ENCODE measurements at places on chromosomes 4 and X.

- DNase-seq, result no peak
These were observed 308.9 kb downstream of the GLUD2 start for GRCh38 chrX:121356139-121356849.

- no peak for DNase-seq
These were observed 253.5 kb downstream of the ARHGAP24 start for GRCh38 chr4:85728464-85728863.

DNA sequence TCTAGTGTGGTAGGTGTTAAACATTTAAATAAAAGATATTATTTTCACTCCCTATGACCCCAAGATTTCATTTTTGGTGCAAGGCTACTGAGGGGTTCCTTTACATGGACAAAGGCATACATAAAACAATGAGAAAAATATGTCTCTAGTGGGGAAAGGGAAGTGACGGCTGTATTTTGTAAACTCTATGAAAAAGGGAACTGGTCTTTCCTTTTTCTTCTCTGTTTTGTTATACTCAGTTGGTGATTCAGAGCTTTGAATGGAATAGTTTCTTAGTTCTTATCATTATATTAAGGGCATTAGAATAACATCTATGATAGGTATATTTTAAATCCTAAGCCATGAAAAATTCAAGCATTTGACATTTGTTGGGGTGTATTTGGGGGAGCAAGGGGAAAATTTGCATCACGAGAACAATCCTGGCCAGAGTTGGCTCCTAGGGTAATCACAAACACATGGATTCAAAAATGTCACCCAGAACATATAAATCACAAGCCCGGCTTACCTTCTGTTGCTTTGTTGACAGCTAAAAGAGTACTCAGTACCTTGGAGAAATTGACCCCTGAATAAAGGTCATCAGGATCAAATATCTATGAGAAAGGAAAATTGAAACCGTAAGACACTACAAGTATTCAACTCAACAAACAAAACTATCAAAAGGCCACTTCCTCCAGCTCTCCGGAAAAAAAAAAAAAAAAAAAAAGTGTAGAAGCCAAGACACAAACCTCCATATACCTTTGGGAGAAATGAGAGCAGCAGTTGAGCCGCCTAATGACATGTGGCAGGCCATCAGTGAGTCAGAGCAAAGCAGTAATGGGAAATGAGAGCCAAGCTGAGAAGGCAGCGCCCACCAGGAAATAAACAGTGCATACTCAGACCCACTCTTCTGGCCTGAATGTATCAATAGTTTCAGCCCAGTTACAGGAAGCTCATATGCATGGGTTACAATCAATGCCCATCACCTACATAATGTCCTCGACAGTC lies 33.4 kb downstream of the ARHGEF6 start:
- peak; percentile 45 for DNase-seq

GRCh38 chr4:1193206-1194009 lies 21.0 kb upstream of the SPON2 start:
- no peak for DNase-seq

GRCh38 chrX:114508756-114509155 lies 75.1 kb upstream of the HTR2C start:
- DNase-seq, result no peak

DNA sequence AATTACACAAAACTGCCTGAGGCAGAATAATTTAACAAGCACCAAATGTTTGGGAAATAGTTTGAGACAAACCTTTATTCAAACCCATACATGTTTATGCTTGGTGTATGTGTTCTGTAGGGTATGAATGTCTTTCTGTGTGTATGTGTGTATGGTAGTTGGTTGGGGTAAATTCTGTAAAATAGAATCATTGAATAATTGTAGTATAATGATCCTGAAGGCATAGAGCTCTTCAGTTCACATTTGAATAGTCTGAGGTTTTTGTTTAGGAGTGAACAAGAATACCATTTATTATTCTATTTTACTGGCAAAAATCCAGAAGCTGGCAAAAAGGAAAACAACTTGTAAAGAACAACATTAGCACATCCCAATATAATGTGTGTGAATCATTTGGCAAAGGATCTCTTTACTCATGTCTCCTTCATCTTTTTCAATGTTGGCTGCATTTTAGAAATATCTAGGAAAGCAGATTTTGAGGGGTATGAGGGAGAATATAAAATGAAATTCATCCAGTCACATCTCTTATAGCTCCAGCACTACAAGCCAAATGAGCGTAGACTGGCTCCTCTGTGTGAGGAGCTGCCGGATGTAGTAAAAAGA lies 360.0 kb downstream of the CHIC1 start:
- DNase-seq, result no peak

DNA sequence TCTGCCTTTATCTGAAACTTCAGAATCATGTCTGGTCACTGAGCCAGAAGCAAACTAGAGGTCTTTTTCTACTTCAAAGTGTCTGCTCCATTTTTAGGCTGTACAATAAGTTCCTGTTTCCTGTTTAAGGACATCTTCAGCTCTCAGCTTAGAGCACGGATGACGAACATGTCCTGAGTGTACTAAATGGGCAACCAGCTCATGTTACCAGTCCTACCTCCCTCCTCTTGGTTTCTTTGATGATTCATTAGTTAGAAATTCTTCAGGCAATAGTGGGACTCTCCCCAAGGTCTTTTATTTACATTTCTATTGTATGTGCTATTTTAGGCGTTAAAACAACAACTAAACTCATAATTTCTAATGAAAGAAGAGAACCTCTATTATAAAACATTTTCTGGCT lies 58.0 kb downstream of the ENPEP start:
- DNase-seq, result no peak

- DNase-seq, result no peak
These were observed 12.8 kb downstream of the PJA1 start for GRCh38 chrX:69152417-69152841.

GRCh38 chr4:16492872-16493271 lies 266.6 kb upstream of the TAPT1 start:
- no peak for DNase-seq

- DNase-seq, result no peak
These were observed 44.9 kb downstream of the RTL3 start for GRCh38 chrX:78614264-78614663.

DNA sequence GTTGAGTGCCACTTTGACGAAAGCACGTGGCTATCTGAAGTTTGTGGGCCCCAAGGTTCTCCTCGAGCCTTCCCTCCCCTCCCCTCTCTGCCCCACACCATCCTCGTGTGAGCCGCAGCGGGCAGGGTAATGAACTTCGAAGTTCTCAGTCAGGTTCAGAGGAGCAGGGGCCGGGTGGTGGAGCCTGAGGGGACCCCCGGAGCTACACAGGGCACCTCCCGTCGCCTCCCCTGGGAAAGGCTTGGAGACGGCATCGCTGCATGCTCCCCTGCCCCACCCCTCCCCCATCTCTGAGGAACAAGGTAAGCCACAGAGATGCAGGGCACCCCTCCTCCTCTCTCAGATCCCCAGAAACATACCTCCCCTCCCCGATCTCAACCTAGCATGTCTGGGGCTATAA lies 2.8 kb upstream of the NKX1-1 start:
- no peak for DNase-seq

DNA sequence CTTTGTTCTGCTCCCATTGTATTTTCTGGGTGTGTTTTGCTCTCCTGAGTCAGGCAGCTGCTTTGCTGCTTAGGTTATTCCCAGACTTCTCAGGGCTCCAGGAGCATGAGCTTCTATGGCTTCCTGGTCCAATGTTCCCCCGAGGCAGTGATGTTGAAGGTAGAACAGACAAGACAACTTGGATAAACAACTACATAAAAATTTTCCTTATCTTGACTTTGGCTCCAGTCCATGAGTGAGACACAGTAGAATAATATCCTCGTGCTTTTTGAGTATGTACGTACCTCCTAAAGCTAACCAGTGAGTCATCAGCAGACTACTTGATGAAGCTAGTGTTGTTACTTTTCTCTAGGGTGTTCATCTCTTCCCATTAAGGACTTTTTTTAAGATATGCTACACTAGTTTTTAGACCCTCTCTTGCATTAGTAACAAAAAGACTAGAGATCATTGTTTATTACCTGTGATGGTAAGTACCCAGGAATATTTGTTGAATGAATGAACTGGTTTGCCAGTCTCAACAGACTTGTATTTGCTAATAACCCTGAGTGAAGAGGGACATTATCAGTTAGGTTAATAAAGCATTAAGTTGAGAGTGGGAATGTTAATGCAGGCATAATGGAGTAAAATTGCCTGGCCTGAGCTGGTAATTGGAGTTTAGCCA lies 131.9 kb downstream of the FHIP1A start:
- no peak for DNase-seq

GRCh38 chr4:4871573-4872313 lies 12.3 kb downstream of the MSX1 start:
- no peak for DNase-seq

DNA sequence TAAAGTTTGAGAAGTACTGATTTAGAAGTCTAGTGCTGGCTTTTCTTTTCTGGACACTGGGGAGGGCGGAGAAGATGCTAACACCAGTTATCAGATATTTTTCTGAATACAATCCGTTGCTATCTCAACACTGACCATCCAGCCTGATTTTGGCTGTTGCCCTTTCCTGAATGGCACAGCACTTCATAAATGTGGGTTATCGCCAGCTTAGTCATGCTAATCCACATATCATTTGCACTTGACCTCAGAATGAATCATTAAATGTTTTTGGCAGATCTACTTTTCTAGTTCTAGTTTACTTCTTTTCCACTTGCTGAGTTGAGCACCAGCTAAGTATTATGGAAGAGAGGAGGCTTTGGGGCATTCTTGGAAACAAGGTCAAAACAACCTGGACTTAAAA lies 60.8 kb upstream of the ESX1 start:
- no peak for DNase-seq

DNA sequence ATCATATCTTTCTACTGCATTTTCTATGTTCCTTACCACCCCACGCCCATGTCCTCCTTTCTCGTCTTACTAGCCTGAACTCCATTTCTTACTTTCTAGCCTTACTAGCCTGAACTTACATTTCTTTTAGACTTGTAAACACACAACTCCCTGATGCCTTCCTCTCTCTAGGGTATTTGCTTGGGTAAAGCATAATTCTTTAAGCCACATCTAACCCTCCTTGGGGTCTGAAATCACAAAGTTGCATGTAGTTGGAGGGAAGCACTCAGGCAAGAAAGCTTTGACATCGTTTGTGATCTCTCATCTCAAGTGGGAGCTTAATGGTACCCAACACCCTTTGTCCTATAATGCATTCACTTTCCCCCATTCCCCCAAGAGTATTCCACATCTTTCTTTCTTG lies 124.4 kb downstream of the SPOCK3 start:
- DNase-seq, result no peak

DNA sequence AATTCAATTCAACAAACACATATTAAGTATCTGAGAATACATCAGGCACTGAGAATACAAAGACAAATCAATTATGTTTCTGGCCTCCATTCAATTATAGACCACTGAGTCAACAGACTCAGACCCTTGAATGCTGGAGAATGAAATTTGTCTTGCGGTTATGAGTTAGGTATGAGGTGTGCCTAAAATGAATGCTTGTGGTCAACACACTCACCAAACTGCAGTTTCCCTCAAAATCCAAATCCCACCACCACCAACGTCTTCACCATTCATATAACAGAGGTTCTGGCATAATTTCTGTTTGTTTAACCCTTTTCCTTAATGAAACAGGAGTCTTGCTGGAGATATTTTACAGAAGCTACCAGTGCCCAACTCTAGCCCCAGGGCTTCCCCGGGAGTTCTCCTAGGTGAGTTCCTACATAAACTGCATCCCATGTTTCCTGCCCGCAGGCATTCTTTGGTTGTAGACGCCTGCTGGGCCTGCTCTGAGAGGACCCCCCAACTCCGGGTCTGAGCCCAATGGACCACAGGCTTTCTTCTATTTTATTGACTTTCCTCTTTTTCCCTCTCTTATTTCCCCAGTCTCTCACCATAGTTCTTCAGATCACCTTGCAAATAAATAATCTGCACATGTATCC lies 119.2 kb downstream of the DDX53 start:
- no peak for DNase-seq

- DNase-seq, result no peak
These were observed 26.7 kb upstream of the BMP2K start for GRCh38 chr4:78749258-78749971.

DNA sequence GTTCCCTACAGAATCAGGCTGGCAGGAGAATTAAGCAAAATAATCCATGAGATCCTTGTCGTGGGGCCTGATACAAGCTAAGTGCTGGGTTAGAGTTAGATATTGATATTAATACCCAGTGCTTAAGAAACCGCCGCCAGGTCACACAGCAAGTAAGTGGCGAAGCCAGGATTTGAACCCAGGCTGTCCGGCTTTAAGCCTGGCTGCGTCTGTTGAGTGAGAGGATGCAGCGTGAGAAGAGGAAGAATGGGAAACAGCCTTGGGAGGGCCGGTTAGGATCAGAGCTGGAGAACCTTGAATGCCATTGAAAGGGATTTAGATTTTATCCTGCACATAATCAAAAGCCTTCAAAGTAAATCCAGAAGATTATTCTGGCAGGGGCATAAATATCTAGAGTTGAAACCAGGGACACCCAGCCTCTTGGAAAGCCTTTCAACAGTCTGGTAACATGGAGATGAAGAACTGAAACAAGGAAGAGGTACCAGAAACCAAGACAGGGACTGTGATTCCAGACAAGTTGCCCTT lies 64.8 kb upstream of the HELT start:
- no peak for DNase-seq

DNA sequence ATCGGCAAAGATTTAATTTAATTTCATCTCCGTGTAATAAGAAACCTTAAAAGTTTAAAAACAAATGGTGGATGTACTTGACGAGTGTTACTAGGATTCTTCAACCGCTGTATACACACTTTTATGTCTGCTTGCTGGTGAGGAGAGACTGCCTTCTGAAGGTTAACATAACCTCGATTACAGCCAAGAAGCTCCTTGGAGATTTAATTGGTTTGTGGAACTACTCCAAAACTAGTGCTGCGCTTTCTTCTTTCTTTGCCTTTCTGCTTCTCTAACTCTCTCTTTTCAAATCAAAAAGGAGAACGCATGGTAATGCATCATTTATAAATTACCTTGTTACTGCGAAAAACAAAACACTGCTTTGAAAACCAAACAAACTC lies 109.0 kb downstream of the ANTXR2 start:
- no peak for DNase-seq

DNA sequence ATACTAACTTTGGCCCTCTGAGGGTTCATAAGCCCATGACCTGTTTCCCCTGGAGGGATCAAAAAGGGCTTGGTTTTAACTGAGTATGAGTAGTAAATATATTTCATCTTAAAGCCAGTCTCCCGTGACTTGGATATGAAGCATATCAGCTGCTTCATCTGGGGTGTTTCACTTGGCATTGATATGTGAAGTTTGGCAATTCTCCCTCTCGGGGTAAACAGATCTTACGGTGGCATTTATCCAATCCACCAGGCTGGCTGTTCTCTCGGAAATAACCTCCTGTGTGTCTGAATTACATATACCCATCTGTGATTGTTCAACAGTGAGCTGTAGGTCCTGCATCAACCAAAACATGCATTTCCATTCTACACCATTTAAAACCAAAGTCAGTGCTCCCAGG lies 130.7 kb downstream of the ADAM29 start:
- no peak for DNase-seq

- DNase-seq, result no peak
These were observed 94.4 kb downstream of the IL15 start for GRCh38 chr4:141730805-141731204.

DNA sequence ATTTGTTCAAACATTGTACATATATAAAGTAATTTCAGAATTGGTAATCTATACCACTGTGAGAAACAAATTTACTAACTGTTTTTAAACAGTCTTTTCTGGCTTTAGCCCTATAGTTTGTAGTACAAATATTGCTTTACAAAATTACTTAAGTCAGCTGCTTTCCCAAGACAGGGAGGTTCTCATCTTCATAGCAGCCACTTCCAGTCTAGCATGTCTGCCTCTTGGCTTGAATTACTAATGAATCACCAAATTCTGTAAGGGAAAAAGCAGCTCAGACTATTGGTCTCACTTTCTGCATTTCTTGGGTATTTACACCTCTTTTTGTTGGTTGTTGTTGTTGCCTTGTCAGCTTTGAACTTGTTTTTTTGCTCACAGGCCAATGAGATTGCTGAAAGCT lies 187.2 kb downstream of the NPFFR2 start:
- no peak for DNase-seq
